Stimulated activated CD8-positive, alpha-beta memory T cell treated with anti-CD3 and anti-CD28 coated beads, Interleukin-15, amount 100 ng/mL, for 24 hours (primary cell): ENCODE measurements at places on chromosomes 1 and 21.

DNA sequence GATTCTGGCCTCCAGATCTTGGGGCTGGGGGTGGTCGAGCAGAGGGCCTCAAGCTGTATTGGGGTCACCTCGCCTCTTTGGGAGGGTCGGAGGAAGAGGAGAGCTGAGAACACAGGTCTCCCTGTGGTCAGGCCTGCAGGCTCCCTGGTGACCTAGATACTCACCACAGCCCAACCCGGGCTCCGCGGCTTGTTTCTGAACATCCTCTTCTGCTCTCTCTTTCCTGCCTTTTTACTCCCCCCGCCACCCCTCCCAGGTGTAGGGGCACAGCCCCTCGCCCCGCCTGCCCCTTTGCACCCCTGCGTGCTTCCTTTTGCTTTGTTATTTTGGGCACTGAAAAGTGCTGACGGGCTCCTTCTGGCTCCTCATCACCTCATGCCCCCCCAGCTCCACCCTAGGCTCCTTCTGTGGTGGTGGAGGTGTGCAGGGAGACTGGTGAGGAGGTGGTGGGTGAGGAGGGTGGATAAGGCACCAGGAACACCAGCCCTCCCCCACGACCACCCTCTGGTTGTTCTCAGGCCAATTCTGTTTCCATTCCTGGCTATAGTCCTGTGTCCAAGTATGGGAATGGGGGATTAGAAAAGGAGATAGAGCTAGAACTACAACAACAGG, 10.6 kb upstream of the LINGO4 start:
- no peak for DNase-seq

DNA sequence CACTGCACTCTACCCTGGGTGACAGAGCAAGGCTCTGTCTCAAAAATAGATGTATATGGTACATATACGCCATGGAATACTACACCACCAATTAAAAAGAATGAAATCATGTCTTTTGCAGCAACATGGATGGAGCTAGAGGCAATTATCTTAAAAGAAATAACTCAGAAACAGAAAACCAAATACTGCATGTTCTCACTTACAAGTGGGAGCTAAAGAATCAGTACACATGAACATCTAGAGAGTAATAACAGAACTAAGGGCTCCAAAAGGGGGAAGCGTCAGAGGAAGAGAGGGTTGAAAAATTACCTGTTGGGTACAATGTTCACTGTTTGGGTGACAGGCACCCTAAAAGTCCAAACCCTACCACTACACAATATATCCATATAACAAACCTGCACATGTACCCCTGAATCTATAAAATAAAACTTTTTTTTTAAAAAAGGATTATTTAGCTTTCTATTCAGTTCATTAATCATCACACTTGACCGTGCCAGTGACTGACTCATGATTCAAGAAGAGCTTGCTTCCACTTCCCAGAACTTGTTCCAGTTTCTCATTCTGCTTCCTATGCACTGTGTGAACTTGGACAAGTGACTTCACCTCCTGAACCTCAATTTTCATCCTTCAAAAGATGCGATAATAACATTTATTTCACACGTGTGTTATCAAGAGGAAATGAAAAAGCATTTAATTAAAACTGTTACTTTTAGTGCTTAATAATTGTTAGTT, 109.6 kb downstream of the PLPP3 start:
- no peak for DNase-seq

DNA sequence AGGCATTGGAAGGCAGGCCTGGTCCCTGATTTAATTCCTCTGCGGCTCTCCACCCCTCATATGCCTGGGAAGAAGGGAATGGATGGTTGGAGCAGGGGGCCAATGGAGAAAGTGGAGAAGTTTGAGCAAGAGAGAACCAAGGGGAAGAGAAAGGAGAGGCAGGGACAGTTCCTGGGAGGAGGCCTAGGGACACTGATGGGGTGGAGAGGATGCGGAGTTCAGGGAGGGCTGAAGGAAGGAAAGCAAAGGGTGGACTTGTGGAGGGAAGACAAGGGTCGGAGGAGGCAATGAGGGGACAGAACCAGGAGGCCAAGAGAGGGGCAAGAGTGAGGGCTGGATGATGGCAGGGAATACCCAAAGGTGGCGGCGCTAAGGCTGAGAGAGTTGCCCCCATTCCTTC, 7.1 kb downstream of the ZBTB7B start:
- DNase-seq = no peak

DNA sequence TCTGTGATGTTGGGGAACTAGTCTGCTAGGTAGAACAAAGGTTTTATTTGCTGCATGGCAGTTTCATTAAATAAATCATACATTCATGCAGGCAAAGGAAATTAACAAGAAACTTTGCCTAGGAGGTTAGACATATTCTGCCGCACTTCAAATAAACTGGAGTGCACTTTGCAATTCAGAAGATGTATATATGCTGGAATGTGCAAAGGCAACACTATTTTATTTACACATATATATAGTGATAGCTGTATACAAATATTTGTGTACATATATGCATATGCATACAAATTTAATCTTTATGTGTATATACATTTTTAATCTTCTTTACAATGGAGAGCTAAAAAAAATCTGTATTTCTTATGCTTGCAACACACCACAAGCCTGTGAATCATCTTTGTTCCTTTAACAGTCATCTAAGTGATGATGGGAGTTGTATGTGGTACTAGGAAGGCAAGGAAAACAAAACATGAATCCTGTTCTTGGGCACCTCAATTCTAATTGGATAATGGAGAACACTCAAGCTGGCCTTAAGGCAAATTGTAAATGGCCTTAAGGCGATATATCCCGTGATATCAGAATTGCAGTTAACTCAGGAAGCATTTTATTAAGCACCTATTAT, 605.8 kb upstream of the CAMK1G start:
- no peak for DNase-seq

GRCh38 chr1:1437904-1438376, 2.5 kb downstream of the VWA1 start:
- no peak for DNase-seq

- DNase-seq = no peak
Measured at GRCh38 chr1:211737115-211738035, 62.0 kb upstream of the NEK2 start.

DNA sequence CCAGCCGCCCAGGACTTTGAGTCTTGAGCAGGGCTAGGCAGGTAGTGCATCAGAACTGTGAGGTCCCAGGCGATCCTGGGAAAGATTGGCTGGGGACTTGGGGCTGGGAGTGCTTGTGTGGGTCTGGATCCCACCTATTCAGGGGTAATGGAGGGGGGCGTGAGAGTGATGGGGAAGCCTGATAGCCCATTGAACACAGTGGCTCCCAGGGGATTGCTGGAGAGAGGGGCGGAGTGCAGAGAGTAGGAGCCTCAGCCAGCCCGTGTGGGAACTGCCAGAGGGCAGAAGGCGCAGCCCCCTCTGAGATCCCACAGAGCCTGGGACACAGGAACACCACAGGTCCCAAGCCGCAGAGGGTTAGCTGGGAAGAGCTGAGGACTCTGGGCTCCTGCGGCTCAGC, 19.3 kb upstream of the PDZK1IP1 start:
- DNase-seq = no peak
